ENCODE measurements at places on chromosomes 7 and 10.
A peak's percentile ranks its signal among the peaks of the same experiment; 100 is the strongest.

GRCh38 chr7:43884209-43884608, 14.9 kb upstream of the MRPS24 start:
- DNase-seq, result no peak

GRCh38 chr7:140686921-140687320, 9.6 kb upstream of the NDUFB2 start:
- DNase-seq, result no peak

DNA sequence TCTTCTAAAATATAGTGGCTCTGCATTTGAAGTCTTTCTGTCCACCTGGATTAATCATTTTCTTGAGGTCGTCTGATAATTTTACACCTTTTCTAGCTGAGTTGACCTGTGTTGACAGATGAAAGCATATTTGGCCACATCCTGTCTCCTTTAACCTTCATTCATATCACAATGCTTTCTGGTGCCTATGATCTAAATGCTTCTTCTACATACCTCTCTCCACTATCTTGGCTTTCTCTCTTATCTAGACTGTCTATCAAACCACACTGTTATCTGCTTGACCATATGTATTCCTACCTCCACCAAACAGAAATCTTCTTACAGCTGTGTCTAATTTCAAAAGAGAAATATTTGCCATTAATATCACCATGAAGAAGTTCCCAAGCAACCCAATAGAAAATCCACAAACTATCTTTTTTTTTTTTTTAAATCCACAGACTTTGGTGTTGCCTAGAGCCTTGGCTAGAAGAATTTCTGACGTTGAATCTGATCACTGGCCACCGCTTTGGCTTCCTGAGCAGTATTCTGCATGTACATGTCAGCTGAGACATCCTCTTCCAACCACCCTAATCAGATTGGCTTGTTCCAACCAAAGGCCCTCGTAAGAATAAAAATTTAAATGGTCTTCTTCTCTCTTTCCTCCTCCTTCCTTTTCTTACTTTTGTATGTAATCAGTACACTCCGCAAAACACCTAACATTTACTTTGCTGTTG, 66.3 kb upstream of the SP4 start:
- DNase-seq, result no peak

GRCh38 chr10:62684911-62685310, 119.6 kb upstream of the ADO start:
- no peak for DNase-seq

DNA sequence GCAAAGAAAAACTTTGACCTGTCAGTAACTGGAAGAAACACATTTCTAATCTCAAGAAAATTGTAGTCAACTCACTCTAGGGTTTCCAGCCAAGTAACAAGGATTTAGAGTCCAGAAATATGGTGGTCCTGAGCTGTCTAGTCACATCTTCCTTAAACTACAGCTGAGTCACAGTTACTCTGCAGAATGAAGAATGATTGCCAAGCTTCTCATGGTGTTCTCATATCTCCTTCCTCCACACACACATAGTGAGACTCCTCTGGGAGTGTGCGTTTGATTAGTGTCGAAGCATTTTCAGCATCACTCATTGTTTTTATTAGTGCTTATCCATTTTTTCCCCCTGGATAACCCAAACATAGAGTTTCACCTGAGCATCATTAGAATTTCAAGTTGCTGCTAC, 93.1 kb upstream of the CXCL12 start:
- DNase-seq, result no peak

DNA sequence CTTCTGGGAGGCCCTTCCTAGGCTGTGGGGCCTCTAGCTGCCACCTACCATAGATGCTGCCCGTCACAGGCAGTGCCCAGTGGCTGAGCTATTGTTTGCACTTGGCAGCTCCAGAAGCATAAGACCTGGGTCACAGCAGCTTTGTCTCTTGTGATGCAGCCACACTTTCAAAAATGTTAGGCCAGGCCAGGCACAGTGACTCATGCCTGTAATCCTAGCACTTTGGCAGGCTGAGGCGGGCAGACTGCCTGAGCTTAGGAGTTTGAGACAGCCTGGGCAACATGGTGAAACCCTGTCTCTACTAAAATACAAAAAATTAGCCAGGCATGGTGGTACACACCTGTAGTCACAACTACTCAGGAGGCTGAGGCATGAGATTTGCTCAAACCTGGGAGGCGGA, 9.5 kb upstream of the KAZALD1 start:
- no peak for DNase-seq

DNA sequence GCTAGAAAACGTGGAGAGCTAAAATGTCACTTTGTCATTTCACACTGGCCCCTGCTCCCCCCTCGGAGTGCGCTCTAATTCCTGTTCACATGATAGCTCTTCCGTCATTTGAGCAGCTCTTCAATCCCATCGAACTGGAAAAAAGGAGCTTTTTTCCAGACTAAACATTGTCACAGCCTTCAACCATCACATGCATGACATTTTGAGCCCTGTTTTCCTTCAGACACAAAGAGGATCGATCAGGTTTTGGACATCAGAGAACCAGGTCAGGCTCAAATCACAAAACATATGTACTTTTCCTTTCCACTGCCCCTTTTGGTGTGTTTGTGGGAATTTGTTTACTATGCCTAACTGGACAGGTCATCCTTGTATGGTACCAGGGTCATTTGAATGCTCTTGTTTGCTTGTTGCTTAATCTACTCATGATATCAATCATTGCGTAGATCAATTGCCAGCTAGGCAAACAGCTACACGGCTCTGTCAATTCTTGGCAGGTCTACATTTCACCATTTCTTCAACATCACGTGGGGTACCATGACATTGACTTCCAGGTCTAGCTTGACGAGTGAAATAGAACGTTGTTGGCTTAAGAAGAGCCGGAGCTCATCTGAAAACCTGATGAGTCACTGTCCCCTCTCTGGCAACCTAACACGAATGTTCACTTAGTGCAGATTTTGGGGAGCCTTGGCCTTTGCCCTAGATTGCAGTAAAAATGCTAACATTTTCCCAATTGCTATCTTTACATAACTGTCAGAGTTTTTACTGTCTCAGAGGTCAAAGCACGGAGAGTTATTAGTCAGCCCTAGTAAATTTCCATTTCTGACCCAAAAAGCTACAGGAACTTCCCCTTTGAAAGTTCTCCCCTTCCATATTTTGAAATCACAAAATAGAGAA, 87.3 kb downstream of the LYZL2 start:
- DNase-seq, result no peak

DNA sequence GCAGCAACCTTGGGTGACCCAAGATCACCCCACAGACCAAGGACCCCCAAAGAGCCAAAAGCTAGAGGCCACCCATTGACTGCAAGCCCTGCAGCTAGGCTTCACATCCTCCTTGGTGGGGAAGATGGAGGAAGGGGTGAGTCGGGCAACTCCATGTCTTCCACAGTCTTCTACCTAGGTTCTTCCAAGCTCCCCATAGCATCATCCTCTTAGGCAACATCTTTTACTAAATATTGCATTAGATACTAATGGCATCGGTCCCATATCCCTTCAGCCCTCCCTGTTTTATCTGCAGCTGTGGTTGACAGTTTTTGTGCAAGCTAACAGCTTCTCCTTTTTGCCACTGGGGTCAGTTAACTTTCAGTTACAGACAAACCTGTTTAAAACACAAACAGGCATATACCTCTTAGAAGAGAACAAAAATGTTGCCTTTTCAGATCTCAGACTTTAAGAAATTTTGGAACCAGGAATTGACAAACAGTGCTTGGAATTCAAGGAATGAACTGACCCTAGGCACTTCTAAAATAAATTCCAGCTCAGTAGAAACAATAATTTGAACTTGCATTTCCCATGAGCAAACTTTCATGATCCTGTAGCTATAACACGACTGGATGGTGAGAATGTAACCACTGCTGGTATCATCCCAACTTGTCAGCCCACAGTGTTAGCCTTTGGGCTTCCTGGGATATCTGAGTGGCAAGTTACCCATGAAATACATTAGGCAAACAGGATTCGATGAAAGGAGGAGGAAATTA, 33.9 kb upstream of the MSMB start:
- DNase-seq, result no peak

GRCh38 chr7:47253650-47254080, 328.2 kb downstream of the TNS3 start:
- DNase-seq, result no peak

GRCh38 chr7:10685040-10685439, 288.6 kb upstream of the PHF14 start:
- no peak for DNase-seq

DNA sequence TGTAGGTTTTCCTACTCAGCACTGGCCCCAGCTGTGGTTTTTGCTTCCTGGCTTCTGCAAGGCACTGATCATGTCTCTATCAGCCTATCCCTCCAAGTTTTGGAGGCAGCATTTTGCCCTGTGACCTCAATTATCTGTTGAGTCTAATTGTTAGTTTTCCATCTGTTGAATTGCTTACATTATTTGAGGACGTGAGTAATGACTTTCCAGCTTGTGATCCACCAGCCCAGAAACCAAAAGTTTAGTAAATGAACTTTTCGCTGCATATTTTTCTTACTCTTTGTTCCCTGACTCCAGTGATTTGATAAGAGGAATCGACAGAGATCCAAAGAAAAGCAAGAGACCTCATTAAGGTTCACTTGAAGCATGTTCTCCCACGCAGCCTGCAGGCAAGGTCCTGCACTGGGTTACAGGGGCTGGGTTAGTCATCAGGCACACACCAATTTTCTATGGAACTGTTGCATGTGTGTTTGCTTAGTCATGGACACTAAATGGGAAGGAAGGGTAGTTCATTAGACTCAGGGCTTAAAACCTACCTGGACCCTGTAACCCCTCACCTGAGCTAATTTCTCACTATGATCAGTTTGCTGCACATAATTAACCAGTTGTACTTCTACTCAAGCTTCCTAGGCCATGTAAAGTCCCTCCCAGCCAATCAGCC, 57.2 kb downstream of the AKR1E2 start:
- DNase-seq, result no peak

GRCh38 chr7:124276005-124276622, 243.2 kb upstream of the TMEM229A start:
- peak; percentile 39 for DNase-seq

DNA sequence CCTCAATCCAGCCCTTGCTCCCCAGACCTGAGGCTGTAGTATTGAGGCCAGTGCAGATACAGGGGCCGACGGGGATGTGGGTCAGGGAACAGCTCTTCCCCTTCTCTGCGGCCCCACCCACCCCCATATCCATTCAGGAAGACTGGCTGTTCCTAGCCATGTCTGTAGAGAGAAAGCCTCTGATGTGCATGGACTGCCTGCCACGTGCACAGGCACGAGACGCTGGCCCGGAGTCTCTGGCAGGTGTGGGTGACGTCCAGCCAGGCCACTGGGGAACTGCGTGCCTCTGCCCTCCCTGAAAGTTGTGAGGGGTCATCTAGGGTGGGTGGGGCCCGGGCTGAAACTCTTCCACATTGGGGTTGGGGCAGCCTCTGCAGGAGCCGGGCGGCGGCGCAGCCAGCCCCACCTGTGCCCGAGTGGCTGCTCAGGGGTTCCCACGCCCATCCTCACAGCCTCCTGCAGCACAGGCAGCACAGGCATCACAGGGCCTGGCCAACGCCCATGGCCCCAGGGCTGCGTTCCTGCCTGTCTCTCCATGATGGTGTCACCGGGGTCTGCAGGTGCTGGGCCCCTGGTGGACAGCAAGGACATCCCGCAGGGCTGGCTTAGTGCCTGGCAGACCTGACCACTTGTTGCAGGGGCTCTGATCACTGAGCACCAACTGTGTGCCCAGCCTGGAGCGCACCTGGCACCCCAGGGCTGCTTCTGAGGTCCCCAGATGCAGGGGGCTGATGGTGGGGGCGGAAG, 27.5 kb downstream of the MICALL2 start:
- DNase-seq, result no peak

- DNase-seq, result peak; percentile 27
These were observed 372.5 kb downstream of the SDK1 start for GRCh38 chr7:3673524-3673923.

DNA sequence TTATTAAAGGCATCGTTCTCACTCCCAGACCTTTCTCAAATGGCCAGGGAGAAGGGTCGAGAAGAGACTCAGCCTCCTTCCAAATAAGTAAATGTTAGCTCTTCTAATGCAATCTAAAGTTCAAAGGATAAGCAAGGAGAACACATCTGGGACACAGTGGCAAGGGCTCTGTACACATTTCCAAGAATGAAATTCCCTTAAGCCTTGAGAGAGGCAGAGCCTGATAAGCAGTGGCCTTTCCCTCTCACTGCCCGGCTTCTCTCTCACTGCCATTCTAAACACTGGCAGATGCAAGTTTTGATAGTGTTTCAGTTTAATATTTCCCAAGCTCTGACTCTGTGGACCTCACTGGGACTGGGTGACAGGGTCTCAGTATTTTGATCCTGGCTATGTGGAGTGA, 35.1 kb upstream of the EXOC4 start:
- no peak for DNase-seq

DNA sequence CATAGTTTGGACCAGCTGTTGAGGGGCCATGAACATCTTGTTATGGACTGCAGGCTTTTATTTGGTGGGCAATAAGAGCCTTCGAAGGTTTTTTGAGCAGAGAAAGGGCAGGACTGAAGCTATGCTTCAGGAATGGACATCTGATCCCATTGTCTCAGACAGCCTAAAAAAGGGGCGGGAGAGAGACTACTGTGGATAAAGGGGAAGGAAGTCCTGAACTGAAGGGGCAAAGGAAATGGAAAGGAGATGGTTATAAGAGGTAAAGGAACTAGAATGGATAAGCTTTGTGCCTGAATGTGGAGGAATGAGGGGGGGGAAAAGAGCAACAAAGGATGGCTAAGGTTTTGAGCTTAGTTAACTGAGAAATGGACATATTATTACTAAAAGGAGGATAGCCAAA, 172.5 kb downstream of the SKAP2 start:
- no peak for DNase-seq

- no peak for DNase-seq
These were observed 9.6 kb downstream of the ETV1 start for GRCh38 chr7:13979671-13980435.

- no peak for DNase-seq
These were observed 17.6 kb downstream of the CPED1 start for GRCh38 chr7:121005996-121006584.

DNA sequence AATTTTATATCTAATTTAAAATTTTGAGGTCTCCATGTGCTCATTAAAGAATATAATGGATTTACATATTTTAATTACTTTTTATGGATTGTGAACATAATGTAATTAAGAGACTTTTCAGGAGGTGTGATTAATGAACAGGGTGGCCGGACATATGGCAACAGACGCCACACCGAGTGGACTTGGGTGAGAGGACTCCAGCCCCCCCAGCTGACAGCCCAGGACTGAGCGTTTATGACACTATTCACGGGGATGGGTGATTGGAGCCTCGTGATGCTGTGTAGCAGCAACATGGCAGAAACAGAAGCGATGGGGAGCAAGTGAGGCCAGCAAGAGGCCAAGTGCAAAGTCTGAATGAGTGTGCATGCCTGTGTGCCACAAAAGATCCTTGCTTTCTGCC, 1176.9 kb downstream of the TYW1 start:
- no peak for DNase-seq

Measured in neural crest cell (in vitro differentiated cells).